ENCODE measurements at places on chromosomes 12 and 14.

DNA sequence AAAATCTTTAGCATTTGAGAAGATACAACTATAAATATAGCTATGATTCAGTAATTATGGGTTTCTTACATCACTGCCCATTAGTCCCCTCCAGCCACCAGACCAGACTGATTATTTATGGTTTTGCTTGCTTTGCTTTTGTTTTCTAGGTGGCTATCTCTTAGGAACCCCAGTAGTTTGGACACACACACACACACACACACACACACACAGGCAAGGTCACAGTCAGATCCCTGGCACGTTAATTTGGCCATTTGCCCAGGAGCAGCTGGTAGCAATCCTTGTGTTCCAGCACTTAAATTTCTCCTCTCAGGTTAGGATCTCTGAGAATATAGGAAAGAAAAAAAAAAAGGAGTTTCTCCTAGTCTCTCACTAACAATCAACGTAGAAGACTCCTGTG is 90.2 kb upstream of the RESF1 start:
- no peaks in the 10 kb centered on the region for H3K27me3 ChIP-seq
- H3K27ac ChIP-seq, result no peak overlapping the region
- DNase-seq, result no peak
- H3K36me3 ChIP-seq, result no peaks in the 10 kb centered on the region
- peaks cover 9% of the 10 kb centered on the region for H3K4me1 ChIP-seq
- no peak overlapping the region for H3K4me3 ChIP-seq

DNA sequence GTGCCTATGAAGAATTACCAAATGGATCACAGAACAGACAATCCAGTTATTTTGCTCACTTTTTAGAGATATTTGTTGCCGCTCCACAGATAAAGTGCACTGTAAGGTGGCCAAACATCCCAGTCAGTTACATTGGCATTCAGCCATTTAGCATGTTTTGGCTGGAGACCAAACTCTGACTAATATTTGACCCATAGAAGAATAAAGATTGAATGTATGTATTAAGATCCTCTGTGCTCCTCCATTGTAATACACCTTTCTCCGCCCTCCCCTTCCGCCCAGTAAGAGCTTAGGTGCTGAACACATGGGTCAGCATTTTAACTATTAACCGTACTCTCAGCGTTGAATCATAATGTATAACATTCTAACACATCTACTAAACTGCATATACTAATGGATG is 163.4 kb downstream of the ANO6 start:
- no peak overlapping the region for H3K4me3 ChIP-seq
- no peak for DNase-seq
- H3K4me1 ChIP-seq, result no peaks in the 10 kb centered on the region

GRCh38 chr14:22926316-22926715 is 2.9 kb downstream of the PRMT5 start:
- H3K36me3 ChIP-seq, result peaks cover 50% of the 10 kb centered on the region
- no peaks in the 10 kb centered on the region for H3K27me3 ChIP-seq
- no peak overlapping the region for H3K4me3 ChIP-seq
- H3K4me1 ChIP-seq, result peaks cover 7% of the 10 kb centered on the region
- no peak overlapping the region for H3K27ac ChIP-seq

- H3K4me3 ChIP-seq, result no peak overlapping the region
- H3K27me3 ChIP-seq, result no peaks in the 10 kb centered on the region
- no peak overlapping the region for H3K27ac ChIP-seq
- no peaks in the 10 kb centered on the region for H3K4me1 ChIP-seq
Measured at GRCh38 chr12:120489018-120489417, 6.9 kb upstream of the DYNLL1 start.

DNA sequence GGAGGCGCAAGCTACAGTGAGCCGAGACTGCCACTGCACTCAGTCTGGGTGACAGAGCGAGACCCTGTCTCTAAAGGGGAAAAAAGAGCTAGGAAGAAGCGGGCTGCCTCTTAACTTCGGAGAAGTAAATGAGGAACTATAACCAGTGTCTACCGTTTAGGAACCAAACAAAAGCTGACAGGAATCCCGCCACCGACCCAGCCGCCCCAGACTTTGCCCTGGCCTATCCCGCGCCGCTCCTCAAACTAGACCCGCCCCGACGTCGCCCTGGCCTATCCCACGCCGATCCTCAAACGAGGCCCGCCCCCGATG is 568 bp upstream of the SIVA1 start:
- H3K36me3 ChIP-seq, result peaks cover 5% of the 10 kb centered on the region
- H3K27me3 ChIP-seq, result no peaks in the 10 kb centered on the region
- H3K4me1 ChIP-seq, result peaks cover 6% of the 10 kb centered on the region
- DNase-seq, result no peak

GRCh38 chr14:101028971-101029667 is 125.6 kb upstream of the RTL1 start:
- H3K27me3 ChIP-seq, result no peaks in the 10 kb centered on the region
- H3K27ac ChIP-seq, result no peak overlapping the region
- no peaks in the 10 kb centered on the region for H3K4me1 ChIP-seq

GRCh38 chr12:6909421-6910145 is 4.8 kb upstream of the ENO2 start:
- no peak overlapping the region for H3K27ac ChIP-seq
- no peaks in the 10 kb centered on the region for H3K36me3 ChIP-seq
- H3K27me3 ChIP-seq, result no peaks in the 10 kb centered on the region
- H3K4me1 ChIP-seq, result peaks cover 20% of the 10 kb centered on the region

Data from GM23338 (cell line).